GF-D8 (cell line): ENCODE measurements at places on chromosomes 11 and 22.

GRCh38 chr22:48744283-48744641 lies 1083.4 kb downstream of the BRD1 start:
- no peak for DNase-seq

- DNase-seq = peak; percentile 53
Observed at GRCh38 chr11:57434640-57435546, 8.0 kb upstream of the SLC43A3 start.

GRCh38 chr11:12148882-12149281 lies 38.5 kb downstream of the MICAL2 start:
- DNase-seq = no peak

- DNase-seq = no peak
Observed at GRCh38 chr22:48906216-48906835, 921.3 kb downstream of the BRD1 start.

DNA sequence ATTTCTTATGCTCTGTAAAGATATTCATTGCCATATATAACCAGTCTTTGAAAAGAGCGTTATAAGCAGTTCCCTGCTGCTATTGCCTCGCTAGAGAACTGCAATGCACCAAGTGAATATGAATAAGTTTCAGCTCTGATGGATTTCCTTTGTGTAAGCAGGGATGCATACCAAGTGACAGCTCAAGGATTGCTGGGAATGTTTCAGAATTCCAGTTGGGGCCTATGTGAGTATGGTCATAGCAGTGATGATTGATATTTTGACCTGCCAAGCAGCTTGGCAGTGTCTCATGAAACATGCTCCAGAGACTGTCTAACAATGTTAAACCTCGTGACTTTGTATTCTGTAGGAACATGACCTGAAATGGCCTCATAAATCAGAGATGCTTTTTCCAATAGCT lies 312.6 kb downstream of the C11orf87 start:
- no peak for DNase-seq

GRCh38 chr11:117696540-117696939 lies 100.5 kb downstream of the DSCAML1 start:
- DNase-seq = no peak

GRCh38 chr22:33779243-33779642 lies 141.0 kb downstream of the LARGE1 start:
- DNase-seq = no peak

GRCh38 chr11:35050541-35050995 lies 88.4 kb upstream of the CD44 start:
- DNase-seq = peak; percentile 55

- DNase-seq = no peak
Observed at GRCh38 chr11:95148938-95149337, 59.3 kb downstream of the ENDOD1 start.

DNA sequence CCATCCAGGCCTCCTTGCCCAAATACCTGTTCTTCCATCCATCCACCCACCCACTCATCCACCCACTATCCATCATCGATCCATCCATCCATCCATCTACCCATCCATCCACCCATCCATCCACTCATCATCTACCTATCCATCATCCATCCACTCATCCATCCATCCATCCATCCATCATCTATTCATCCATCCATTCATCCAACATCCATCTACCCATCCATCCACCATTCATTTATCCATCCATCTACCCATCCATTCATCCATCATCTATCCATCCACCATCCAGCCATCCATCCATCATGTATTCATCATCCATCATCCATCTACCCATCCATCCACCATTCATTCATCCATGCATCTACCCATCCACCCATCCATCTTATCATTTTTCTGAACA lies 413.2 kb downstream of the CTTN start:
- no peak for DNase-seq

DNA sequence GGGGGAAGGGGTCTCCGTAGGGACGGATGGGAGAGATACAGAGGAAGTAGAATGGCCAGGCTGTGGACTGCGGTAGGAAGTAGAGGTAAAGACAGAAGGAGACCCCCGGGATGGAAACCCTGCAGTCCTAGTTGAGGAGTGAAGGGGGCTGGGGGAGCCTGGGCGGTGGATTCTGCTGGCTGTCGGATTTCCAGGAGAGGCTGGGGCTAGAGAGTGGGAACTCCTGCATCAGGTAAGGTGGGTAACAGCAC lies 727 bp upstream of the SCARF2 start:
- DNase-seq = no peak

- DNase-seq = no peak
Observed at GRCh38 chr22:19067696-19068348, 54.4 kb downstream of the DGCR2 start.

- DNase-seq = no peak
Observed at GRCh38 chr11:60367009-60367408, 11.3 kb upstream of the MS4A7 start.

DNA sequence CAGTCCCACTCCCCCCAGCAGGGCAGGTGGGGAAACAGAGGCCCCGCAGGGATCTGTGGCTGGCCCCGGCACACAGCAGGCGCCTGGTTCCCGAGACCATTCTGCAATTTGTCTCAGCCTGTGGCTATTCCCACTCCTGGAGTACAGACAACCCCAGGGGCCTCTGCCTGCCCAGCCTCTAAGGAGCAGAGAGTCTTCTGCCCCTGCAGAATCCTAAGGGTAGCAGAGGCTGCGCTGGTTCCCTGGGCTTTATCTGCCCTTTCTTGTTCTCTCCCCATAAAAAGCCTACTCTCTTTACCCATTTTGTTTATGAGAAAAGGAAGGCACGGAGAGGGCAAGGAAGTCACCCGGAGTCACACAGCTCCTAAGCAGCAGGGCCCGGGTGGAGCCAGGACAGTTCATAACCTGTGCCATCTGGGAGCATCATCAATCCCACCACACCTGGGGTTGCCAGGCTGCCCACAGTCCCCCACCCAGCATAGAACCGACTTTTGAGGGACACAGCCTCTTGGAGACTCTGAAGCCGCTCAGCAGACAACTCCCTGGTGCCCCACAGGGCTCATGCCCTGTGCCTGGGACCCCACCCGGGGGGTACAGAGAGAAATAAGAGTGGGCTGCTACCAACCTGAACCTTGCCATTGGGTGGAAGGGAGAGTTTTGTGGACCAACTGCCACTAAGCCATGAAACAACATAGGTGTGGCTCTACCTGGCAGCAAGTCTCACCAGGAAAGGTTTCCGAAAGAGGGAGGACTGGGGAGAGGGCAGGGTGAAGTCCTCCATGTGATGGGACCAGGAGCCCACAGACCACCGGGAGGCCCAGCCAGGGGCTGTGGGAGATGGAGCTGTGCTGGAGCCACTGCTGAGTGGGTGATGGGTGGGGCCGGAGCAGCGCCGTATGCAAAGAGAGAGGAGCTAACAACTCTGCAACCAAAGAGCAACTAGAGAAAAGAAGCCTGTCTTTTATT lies 17.2 kb upstream of the LINC01488 start:
- no peak for DNase-seq

DNA sequence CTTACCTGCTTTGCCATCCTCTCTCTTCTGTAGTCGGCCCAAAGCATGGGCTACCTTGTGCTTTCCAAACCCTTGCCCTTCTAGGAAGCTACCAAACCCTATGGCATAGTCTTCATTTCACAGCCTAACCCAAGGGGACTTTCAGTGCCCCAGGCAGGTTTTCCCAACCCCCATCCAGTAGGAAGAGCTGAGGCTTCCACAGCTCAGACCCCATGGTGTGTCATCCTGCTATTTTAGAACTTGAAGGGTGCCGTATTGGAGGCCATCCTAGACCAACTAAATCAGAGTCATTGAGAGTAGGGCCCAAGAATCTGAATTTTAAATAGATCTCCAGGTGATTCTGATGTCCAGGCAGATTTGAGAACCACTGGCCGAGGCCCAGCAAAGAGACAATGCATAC lies 31.9 kb upstream of the TUB start:
- DNase-seq = no peak

DNA sequence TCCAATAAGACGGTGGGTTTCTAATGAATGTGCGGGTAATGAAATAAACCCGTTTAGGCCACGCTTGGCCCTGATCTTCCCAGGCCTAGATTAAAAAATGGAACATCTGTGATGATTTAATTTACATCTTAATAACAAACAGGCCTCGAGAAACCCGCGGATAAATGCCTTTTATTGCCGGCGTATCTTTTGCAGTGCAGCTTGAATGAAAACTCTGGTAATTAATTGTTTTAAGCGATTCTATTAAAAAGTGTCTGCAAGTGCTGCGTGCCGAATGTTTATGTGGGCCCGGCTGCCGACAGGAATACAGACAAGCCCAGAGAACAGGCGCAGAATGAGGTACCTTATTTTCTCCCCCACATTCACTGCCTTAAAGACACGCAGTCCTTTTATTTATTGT lies 420.7 kb downstream of the MN1 start:
- no peak for DNase-seq

DNA sequence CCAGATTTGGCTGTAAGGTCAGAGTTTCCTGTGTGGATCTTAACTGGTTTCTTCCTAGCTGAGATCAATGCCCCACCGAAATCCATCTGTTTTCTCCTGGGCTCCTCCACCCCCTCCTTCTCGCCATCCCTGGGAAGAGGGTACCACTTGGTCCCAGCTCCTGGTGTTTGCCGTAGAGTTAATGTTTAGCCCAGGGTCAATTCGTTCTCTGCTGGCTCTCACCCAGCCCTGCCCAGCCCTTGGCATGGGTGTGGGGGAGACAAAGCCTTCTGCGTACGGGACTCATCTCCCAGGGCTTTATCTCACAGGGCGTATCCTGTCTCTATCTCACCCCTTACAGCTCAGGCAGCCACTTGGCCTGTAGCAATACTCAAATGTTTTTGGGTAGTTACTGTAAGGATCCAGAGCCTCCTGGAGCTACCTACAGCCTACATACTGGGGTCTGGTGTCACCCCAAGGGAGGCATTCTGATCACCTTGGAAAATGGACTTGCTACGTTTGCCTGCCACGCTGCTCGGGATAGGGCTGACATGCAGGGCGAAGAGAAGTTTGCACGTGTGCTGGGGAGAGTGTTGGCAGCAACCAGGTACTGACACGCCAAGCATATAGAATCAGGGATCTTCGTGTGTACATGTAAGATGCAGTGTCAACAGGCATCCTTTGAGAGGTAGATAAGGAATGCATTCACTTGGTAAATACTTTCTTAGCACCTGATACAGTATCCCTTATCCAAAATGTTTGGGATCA lies 66.1 kb downstream of the SCN3B start:
- no peak for DNase-seq

DNA sequence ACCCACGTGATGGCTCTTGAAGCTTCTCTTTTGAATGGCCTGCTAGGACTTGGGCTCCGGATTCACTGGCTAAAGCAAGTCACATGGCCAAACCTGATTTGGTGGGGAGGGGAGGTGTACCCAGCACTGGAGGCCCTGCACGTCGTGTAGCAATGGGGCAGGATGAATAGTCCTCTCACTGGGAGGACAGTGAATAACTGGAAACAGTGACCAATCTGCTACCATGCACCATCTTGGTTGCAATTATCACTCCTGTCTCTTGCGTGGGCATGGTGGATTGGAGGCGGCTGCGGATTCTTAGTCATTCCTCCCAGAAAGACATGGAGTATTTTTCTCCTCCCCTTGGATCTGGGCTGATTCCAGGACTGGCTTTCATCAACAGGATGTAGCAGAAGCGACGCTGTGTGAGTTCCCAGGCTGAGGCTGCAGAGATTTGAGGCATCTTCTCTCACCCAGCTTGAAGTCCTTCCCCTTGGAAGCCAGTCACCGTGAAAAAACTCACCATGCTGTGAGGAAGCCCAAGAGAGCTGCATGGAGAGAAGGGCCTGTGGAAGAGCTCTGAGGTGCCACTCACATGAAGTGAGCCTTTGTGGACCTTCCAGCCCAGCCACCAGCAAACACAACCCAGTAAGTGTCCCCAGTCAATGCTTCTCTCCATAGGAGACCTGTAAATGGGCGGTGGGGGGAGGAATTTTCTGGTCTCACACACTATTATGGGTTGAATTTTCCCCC lies 70.4 kb downstream of the IGLL1 start:
- no peak for DNase-seq

- DNase-seq = no peak
Observed at GRCh38 chr22:33766091-33766490, 154.2 kb downstream of the LARGE1 start.
